Sigmoid colon (tissue), 7 donors: ENCODE measurements at places on chromosomes 6 and 20.

DNA sequence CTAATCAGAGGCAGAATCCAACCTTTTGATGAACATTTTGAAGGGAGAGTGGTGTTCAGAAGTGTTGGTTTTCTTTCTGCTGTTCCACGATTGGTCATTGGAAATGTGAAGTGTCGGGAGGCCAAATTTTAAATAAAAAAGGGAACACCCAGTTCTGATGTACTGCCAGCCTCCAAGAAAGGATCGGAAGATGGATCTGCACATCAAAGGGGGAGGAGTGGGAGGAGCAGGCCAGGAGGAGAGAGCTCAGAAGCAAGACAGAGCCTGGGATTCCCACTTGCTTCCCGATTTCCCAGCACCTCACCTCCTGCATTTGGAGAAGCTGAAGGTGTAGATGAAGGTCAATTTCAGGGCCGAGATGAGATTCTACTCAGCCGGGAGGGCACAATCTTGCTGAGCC is 55.9 kb upstream of the NAA20 start:
- no peak for DNase-seq

DNA sequence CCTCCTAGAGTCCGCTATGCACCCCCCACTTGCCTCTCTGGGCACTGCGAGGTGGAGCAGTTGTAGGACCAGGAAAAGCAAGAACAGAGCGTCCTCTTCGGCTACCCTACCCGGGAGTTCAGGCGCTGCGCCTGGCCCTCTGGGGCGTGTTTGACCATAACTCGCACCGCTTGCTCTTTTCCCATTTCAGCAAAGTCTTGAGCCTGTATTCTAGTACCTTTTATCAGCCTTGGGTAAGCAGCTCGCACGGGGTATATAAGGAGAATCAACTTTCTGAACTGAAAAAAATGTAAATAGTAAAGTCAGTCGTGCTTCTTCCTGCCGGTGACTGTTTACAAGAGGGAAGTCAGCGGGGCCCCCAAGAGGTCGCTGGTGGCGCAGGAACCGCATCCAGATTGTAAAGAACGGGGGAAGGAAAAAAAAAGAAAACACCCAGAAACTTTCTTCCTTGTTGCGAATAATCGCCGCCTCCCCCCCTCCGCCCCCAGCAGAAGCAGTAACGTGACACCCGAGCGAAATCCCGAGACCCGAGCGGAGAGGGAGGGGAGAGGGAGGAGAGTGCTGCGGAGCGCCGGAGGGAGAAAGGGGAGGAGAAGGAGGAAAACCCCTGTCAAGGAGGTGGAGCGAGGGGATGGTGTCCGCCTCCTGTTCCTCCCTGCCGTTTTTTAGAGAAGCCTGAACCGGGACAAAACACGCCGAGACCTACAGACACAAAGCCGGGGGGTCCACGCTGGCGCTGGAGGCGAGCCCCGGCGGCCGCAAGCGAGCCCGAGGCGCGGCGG is at the start of gene UST:
Gene UST, plus strand, starts transcription at position 668 of the 782 bp plus-strand sequence. CDS start 401 bp downstream, outside the sequence.
- peak; percentile 96 for DNase-seq

GRCh38 chr20:62832212-62832922 is 15.5 kb downstream of the COL9A3 start:
- peak; percentile 74 for DNase-seq

- peak; percentile 56 for DNase-seq
These were observed 9.5 kb upstream of the PARD6B start for GRCh38 chr20:50721881-50722281.
